T follicular helper cell (primary cell): ENCODE measurements at places on chromosomes 12 and 14.
A peak's percentile ranks its signal among the peaks of the same experiment; 100 is the strongest.

DNA sequence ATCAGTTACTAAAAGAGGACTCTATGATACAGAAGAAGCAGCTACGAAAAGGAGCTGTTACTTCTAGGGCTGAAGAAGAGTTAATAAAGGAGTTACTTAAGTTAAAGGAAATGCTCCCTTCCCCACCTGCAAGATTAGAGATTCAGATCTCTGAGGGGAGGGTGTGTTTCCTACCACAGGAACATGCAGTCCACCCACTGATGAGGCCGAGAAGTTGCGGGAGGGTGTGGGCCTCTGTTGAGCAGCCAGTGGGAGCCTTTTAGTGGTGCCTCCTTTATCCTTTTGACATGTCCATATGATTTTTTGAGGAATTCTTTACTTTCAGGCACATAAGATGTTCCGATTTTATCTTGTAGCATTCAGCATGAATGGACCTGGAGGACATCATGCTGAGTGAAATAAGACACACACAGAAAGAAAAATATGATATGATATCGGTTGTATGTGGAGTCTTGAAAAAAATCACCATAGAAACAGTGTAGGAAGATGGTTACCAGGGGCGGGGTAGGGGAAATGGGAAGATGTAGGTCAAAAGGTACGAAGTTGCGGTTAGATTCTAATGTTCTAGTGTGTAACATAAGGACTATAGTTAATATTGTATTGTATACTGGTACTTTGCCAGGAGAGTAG, 4.4 kb upstream of the M6PR start:
- peak; percentile 54 for DNase-seq

DNA sequence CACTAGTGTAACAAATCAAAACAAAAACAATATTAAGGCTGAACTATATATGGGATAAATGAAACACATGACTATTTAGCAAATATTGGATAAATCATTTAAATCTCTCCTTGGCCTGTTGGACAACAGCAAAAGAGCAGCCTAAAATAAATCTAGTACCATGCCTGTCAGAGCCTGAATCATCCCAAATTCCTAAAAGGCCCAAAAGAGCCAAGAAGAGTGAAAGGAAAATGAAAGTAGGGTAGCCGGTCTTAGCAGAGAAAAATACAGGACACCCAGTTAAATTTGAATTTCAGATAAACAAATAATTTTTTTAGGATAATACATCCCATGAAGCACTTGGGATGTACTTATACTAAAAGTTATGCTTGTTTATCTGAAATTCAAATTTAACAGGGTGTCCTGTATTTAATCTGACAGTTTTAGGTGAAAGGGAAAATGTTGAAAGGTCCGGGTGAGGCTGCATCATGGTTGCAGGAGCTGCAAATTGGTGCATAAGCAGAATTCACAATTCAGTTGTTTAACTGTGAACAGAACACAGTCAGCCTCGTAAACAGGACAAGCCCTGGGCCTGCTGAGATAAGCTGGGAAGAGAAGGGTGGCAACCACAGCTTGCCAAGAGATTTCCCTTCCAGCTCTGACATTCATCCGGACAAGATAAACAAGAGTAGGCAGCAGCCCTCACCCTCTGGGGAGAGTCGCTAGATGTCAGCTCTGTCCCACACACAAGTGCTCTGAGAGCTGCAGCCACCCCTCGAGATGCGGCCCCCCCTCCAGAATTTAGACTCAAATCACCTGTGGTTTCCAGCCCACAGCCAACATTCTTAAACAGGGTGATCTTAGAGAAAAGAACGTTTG, 30.3 kb downstream of the DMAC2L start:
- DNase-seq, result no peak

GRCh38 chr12:64568298-64568697, 42.0 kb upstream of the RASSF3 start:
- no peak for DNase-seq

DNA sequence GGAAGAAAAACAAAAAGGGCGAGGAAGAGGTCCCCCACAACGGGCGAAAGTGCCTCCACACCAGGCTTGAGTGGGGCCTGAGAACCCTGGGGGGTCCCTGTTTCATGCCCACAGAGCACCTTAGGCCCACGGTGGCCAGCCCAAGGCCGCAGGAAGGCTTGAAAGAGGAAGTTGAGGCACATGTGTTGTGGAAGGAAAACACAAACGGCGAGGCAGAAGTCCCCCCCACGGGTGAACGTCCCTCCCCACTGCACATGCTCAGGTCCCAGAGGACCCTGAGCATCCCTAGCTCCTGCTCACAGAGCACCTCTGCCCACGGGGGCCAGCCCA, 371.5 kb downstream of the ALG10 start:
- DNase-seq, result no peak

GRCh38 chr14:94998685-94999084, 158.6 kb downstream of the DICER1 start:
- no peak for DNase-seq

- DNase-seq, result no peak
Measured at GRCh38 chr12:68766646-68767045, 20.7 kb downstream of the SLC35E3 start.

GRCh38 chr14:36724162-36724561, 62.5 kb downstream of the PAX9 start:
- DNase-seq, result no peak

GRCh38 chr12:89348894-89349699, 3.2 kb downstream of the DUSP6 start:
- no peak for DNase-seq

DNA sequence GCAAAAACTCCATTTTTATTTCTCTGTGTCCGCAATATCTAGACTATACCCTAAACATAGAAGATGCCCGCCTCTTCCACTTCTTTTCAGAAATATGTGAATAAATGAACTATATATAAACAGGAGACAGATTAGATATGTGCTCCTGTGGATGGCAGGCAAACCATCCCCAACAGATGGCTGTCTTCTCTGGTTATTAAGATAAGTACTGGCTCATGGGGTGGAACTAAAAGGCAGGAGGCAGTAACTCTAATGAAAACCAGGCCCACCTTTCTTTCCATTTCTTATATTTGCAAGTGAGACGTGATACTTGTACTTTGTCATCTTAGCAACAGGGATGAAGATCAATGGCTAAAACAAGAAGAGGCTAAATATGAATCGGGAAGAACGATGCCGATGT, 20.2 kb downstream of the E2F7 start:
- no peak for DNase-seq

DNA sequence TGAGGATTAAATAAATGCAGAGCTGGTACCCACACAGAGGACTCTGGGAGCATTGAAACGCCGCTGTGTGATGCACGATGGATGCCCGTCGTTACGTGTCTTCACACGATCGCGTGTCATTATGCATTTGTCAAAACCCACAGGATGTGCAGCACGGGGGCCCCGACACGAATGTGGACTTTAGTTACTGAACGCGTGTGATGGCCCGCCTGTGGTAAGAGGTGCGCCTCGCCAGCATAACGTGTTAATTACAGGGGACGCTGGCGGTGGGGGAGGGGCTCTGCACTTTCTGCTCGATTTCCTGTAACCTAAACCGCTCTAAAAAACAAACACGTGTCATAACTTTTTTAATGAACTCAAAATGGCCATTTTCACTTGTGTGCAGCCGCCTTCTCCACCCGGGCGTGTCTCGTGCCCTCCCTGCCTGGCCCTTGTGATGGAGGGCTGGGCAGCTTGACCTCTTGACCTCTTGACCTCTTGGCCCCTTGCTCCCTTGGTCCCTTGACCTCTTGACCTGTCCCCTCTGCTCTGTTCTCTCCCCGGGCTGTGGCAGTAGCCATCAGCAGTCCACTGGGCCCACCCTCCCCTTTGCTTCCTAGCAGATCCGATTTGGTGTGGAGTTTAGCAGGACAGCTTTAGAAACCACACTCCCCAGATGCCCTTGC, 33.7 kb upstream of the GALNT9 start:
- no peak for DNase-seq

GRCh38 chr14:66624336-66624937, 116.5 kb downstream of the GPHN start:
- peak; percentile 5 for DNase-seq

DNA sequence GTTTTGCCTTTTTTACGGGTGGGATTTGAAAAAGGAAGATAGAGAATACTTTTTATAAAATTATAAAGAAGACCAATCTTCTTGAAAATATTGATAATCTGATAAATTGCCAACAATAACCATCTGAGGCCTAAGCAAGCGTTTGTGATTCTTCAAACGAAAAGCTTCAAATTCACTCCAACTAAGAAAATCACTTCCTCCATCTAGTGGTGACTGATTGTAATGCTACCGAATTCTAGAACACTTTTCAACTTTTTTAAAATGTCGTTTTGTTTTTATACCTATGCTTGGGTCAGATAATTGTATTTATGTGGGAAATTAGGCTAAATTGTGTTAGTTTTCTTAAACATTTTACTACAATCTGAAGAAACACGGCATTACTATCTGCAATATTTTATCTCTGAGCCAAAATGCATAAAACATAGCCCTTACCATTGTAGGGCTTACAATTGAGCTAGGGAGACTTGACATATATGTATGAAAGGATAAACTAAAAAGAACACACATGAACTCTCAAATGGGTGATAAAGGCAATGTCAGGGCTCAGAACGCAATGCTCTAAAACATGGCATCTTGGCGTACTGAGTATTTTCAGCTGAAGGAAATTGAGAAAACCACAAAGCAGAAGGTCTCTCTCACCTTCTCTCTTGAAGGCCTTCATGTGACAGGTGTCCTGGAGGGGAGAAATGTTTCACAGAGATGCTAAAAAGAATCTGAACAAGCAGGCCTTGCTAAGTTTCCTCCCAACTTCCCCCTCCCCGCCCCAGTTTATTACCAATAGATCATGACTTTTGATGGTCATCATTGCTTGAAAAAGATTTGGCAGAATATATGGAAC, 36.8 kb upstream of the G2E3 start:
- DNase-seq, result no peak

DNA sequence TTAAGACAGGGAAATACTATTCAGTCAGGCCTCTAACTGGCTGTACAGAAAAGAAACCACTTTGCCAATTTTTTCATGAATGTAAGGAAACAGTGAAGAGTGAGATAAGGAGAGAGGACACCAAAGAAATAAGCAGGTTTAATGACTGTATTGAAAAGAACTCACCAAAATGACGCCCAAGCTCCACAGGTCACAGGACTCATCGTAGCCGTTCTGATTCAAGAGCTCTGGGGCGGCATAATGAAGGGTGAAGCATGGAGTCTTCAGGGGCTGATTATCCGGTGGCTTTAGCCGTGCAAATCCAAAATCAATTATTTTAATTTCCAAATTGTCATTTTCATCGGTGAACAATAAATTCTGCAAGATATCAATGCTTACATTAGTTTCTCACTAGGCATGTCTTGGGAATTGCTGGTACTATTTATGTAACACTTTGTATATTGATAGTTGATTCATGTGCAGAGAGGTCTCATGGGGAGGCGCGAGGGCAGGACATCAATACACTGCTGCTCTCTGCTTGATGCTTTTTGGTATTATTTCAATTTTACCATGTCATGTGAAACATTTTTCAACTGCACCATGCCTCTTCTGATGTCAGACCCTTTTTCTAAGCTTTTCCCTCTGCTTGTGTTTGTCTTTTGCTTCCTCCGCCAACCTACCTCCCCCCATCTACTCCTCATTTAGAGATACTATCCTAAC, 74.2 kb upstream of the TTC7B start:
- DNase-seq, result no peak

GRCh38 chr14:22981876-22982476, 375 bp downstream of the AJUBA start:
- DNase-seq, result no peak

DNA sequence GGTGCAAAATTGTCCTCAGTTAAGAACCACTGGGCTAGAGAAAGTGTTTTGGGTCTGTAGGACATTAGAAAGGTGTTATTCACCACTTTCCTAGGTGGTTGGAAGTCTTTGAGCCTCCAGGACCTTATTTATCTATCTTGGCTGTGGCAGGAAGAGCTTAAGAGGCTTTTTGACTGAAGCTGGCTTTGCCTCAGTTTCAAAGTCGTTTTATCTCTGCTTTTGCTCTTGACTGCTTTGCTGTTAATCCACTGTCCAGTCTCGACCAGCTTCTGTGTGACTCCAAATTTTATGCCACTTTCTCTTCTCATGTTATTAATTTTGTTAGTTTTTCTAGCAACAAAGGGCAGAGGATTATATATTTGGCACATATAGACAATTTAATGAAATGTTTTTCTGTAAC, 60.3 kb downstream of the PPHLN1 start:
- no peak for DNase-seq
